Effector memory CD8-positive, alpha-beta T cell (primary cell): ENCODE measurements at places on chromosomes 6 and 20.

DNA sequence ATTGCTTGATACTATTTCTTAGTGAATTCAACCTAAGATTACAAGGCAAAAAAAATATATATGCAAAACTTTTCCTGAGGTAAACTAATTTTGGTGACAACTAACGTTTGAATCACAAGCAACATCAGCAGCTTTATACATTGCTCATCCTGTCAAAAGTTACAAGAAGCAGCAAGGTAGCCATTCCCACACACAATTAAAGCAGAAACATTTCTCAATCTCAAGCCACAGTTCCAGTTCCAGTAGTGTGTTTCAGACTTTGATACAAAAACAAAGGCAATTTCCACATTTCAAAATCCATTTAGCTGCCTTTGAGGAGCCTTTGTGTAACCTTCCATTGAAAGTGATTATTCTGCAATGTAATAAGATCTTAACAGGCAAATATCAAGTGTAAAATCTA, 191.0 kb downstream of the WDR27 start:
- DNase-seq = no peak

GRCh38 chr6:154112181-154112809, 73.3 kb downstream of the OPRM1 start:
- DNase-seq = no peak

DNA sequence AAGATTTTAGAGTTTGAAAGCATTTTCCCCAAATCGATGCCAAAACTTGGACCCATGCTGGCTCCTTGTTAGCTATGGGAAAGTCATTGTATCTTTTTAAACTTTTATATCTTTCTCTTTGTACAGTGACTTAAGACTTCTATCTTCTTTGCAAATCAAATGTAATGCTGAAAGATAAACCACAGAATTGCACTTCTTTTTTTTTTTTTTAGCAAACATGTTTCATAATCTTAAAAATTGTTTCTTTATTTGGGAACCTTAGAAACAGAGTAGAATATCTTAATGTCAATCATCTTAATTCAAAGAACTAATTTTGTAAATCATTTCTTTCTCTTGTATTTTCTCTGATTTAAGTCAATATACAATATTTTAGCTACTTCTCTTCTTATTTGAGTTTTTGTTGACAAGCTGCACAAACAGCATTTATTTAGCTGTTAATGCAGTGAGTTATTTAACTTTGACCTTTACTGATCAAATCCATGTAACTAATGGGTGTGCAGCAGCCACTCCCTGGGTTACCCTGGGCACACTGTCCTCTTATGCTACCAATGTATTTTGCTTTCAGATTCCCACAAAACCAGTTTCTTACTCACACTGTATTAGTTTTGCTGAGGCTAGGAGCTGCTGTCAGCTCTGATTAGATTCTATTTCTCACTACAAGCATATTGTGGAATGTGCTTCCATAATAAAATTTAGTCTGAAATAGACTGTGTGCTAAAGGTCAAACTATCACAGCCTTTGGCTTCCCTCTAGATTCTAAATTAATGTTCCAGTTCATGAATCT, 279.6 kb downstream of the ADGB start:
- no peak for DNase-seq

DNA sequence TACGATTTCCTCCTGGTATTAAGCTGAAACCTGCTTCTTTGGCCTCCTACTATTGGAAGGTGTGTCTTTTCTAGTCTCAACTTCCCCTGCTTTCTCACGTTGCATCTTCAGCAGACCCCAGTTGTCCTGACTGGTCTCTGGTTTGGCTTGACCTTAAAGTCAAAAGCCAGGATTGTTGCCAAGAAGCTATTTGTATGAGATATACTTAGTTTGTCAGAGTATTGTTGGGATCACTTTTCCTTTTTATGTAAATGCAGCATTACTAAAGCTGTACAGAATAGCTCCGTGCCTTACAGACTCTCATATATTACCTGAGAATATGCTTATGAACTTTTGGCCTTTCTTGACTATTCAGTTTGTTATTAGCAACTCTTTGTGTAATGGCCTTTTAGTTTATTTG, 61.1 kb downstream of the TSPYL4 start:
- no peak for DNase-seq

- DNase-seq = no peak
These were observed 327.3 kb downstream of the QKI start for GRCh38 chr6:163741743-163742363.

DNA sequence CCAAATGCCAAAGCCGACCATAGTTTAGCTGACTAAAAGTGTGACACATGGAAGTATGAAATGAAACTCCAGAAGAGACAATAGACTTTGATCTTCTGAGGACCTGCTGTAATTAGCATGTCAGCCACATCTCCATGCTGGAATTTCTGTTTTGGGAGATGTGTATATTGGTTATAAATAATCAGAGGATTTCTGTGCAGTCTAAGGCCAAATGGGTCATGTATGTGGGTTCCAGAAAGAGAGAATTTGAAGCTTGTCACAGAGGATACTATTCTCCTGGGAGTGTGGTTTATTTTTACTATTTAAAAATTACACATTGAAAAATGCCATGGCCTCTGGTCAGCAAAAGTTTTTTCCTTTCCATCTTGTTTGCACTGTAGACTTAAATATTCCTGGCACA, 405.5 kb upstream of the PLCB4 start:
- no peak for DNase-seq

GRCh38 chr20:61280217-61280980, 28.3 kb downstream of the CDH4 start:
- no peak for DNase-seq

DNA sequence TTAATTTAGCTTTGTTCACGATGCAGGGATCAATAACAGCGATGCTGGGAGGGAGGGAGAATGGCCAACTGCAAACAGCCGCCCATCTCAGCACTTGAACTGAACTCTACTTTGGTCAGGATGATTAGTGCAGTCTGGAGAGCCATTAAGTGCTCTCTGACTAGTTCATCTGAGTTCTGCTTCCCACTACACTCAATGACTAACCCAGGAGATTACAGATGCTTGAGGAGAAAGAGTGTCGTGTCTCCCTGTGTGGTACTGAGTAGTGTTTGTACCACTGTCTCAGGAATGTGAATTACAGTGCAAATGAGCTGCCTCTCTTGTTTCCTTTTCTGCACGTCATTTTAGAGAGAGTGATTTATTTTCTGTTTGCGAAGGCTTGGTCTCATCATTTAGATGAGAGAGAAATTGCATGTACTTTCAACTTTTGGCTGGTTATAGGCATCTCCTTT, 23.5 kb downstream of the CARMIL1 start:
- DNase-seq = no peak

DNA sequence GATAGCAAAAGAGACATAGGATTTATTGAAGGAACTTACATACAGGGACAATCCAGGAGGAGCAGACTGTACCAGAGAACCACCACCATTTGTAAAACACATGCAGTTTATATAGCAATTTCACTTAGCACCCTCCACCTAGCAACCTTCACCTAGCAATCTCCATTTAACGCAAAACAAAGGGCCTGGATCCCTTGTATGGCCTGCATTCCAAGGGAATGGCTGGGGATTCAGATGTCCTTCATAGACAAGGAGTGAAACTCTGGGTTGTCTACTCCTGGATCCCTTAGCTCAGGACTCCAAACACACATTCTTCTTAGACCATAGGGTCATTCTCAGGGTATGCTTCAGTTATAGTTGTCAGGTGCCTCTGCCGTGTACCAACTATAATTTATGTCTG, 1324.9 kb downstream of the HACE1 start:
- DNase-seq = no peak

DNA sequence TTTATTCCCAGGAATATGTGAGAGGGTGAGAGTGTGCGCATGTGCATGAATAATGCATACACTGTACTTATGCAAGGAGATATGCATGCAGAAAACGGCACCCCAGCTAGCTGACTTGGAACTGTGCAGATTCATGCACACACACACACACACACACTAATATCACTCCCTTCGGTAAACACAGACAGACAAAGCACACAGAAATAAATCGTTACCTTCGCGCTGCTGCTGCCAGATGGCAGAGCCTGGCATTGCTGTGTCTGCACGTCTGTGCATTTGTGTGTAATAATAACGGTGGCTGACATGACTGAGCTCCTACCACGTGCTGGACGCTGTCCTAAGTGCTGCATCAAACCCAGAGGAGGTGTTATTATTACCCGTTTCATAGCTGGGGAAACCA, 36.8 kb downstream of the PREX1 start:
- no peak for DNase-seq

- no peak for DNase-seq
These were observed 608 bp upstream of the EIF2S2 start for GRCh38 chr20:34112600-34113101.

GRCh38 chr20:52895701-52896100, 76.5 kb upstream of the TSHZ2 start:
- DNase-seq = no peak

GRCh38 chr6:107344383-107344782, 115.0 kb downstream of the PDSS2 start:
- no peak for DNase-seq

- no peak for DNase-seq
These were observed 93.4 kb downstream of the ANKS1A start for GRCh38 chr6:34982424-34982852.

GRCh38 chr6:129615496-129615895, 94.5 kb downstream of the ARHGAP18 start:
- no peak for DNase-seq
